ENCODE measurements at places on chromosomes 5 and 9.

GRCh38 chr5:136749016-136749415, 383.7 kb upstream of the TRPC7 start:
- DNase-seq: no peak

DNA sequence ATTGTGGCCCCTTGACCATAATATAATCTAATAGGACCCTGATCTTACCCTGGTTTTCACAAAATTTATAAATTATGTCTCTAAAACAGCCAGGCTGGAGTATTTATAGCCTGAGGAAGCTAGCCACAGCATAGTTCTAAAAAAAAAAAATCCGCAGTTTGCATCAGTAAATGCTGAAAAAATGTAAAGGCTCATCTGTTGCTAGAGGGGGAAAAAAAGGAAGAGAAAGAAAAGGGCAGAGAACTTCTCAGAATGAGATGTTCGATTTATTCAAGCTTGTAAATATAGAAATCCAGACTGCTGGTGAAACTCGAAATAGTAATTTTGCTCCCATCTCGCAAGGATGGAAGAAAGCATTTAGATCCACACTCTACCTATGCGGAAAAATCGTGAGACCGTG, 467.5 kb downstream of the NTRK2 start:
- DNase-seq: no peak

DNA sequence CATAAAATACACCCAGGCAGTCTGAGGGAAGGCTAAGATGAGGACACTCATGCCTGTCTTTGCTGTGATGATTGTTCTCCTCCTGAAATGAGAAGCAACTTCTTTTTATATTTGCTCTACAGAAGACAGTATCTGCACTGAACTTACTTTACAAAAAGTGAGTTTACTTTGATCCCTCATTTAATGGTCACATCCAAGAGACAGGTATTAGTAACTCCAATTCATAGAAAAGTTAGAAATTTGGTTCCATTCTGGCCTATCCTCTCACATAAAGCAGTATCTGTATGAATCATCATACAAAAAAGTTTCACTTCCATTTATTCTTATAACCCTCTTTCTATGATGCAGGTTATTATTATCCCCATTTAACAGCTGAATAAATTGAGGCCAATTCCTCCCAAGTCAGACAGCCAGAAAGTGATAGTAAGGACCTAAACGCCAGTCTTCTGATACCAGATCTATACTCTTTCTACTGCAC, 15.2 kb downstream of the TSTD2 start:
- no peak for DNase-seq

- no peak for DNase-seq
Measured at GRCh38 chr9:136023410-136024225, 62.4 kb upstream of the UBAC1 start.

GRCh38 chr9:37428345-37428744, 5.8 kb downstream of the GRHPR start:
- no peak for DNase-seq

DNA sequence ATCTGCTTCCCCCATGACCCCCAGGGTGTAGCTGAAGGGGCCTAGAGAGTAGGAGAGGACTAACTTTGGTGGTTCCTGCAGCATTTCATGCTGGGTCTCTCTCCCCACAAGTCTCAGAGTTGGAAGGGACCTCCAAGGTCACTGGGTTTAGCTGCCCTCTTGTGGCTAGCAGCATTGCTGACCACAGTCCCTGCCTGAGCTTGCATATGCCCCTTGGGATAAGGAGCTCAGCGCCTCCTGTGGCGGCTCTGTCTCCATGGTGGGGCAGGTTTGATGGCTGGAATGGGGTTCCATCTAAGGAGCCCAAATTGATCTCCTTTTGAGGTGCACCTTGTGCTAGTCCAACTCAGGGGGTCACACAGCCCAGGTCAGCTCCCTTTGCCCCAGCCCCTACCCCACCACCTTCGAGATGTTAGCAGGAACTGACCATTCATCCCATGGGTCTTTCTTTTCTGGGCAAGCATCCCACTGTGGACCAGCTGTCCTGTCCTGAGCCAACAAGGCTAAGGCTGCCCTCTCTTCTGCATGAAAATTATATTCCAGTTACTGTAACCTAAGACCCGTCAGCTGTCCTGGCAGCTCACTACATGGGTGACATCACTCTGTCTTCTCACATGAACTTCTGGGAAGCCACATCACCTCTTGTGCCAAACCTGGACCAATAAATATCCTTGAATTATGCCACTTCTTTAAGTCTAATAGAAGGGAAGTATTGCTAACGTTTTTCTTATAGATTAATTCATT, 196.2 kb downstream of the HSPA4 start:
- DNase-seq: no peak

DNA sequence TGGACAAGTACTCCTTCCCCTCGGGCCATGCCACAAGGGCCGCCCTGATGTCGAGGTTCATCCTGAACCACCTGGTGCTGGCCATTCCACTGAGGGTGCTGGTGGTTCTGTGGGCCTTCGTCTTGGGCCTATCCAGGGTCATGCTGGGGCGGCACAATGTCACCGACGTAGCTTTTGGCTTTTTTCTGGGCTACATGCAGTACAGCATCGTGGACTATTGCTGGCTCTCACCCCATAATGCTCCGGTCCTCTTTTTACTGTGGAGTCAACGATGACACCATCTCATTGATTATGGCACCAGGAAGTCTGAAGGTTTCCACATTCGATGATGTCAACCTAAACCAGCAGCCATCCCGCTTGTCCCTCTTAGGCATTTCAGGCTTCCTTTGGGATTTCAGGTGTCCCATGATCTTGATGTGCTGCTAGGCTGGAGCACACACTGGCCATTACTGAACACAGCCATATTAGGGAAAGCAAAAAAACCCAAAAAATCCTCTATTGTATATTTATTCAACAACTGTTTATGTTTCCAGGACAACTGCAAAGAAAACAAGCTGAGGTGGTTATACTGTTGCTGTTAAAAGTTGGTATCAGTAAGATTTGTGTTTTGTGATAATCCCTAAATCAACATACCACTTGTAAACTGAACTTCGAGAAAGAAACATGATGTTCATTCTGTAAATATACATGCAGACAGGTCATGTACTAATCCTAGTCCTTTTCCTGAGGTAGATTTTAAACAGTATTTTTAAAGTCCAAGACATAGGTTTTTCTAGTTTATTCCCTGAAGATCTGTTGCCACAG, 1.1 kb downstream of the PLPP6 start:
- DNase-seq: no peak

DNA sequence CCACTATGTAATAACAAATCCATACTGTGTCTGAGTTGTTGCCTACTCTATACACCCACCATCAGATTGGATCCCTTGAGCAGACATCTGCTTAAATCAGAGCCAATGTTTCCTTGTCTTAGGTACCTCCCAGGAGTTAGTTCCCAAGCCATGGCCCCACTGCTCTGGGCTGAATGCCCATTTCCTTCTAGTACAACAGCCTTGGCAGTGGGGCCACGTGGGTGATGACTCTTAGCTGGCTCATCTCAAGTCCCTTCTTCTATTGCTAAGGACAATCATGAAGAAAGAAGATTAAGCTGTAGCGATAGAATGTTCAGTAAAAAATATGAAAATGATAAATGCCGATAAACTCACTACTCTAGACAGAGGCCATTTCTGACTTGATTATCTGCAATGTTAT, 16.6 kb downstream of the PTGR1 start:
- DNase-seq: no peak

DNA sequence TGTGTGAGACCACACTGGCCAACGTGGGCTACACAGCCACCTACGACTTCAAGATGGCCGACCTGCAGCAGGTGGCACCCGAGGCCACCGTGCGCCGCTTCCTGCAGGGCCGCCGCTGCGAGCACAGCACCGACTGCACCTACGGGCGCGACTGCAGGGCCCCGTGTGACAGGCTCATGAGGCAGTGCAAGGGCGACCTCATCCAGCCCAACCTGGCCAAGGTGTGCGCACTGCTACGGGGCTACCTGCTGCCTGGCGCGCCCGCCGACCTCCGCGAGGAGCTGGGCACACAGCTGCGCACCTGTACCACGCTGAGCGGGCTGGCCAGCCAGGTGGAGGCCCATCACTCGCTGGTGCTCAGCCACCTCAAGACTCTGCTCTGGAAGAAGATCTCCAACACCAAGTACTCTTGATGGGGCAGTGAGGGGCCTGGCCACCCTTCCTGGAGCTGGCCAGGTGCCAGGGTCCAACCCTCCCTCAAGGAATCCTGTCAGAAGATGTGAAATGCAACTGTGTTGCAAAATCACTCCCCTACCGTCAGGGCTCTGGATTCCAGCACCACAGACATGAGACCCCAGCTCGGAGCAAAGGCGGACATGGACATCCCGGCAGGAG, 11.1 kb downstream of the DIPK1B start:
- no peak for DNase-seq

DNA sequence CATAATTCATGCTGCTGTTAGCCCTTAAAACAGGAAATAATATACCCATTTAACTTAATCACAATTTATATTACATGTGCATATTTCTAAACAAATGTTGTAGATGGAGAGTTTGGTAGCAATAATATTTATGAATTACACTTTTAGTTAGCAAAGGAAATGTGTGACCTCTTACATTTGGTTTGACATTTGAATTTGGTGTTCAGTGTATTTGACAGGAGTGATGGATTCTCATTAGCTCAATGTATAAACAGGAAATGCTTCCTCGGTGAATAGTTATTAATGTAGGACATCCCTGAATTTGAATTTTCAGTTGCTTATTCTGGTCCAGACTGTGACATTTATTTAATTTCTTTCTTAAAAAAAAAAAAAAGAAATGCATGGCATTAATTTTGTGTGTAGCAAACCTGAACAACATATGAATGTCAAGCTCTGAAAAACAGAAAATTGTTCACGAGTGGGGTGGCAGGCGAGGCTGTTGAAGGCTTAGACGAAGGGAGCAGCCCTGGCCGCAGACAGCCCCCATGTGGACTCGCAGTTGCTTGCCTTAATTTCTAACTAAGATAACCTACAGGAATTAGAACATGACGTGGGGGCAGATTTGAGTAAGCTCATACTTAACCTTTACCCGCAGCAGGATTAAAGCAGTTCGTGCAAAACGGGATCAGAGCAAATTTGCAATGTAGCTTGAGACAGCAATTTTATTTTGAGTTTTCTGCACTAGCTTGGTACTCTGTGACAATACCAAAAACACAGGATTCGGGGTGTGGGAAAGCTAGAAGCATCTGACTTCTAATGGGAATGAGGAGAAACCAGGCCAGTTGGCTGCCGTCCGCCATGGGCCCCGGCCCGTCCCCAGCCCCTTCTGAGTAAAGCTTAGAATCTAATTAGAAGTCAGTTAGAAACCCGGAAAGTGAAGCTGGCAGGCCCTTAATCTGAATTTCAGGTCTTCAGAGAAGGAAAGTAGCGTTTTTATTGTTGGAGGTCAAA, 134.3 kb downstream of the MACROH2A1 start:
- DNase-seq: no peak

- DNase-seq: no peak
Measured at GRCh38 chr9:91421971-91422757, 1.5 kb downstream of the NFIL3 start.

GRCh38 chr5:43065387-43065947, 25.3 kb upstream of the ANXA2R start:
- DNase-seq: no peak

DNA sequence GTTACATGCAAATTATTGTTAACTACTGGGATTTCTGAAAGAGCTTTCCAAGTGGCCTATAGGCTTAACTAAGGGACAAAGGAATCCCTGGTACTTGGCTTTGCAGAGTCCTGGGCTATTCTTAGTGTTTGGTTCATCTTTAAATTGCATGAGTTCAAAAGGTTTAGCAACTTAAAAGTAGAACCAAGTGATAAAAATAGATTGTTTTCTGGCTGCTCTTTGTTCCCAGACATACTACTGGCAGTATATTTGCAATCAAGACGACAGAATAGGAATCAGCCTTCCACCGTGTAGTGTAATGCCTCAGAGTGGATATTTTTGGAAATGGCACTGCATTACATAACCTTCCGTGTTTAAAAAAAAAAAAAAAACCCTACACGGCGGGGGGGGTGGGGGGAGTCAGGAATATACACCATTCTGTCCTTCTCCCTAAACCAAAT, 1.0 kb downstream of the NREP start:
- DNase-seq: no peak

DNA sequence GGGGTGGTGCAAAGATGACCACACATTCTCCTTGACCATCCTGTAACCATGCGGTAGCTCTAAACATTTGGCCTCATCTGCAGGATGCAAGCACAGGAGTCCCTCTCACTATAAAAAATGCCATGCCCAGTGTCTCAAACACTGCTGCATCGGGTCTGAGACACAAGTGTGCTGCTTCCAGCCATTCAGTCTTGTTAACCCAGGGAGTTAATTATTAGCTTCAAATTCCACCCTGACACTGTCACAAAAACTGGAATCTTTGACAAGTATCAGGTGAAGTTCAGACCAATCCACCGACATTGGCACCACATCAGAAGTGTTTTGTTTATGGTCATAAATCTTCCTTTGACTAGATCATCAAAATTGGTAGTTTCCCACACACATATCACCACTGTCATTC, 119.1 kb upstream of the RASEF start:
- DNase-seq: no peak

DNA sequence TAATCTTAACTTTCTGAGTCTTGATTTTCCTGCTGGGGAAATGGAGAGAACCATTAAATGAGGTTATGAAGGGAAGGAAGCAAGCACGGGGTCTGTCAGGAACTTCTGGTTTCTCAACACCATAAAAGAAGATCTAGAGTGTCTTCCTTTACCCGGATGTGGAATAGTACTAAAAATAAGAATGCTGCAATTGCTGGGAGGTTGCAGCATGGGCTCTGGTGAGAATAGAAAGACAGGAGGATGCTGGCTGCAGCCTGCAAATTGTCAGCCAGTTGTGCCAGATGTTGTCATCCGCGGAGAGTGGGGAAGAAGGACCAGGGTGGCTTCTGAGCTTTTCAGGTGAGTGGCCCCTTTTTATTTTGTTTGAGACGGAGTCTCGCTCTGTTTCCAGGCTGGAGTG, 69.3 kb upstream of the STC2 start:
- DNase-seq: no peak

DNA sequence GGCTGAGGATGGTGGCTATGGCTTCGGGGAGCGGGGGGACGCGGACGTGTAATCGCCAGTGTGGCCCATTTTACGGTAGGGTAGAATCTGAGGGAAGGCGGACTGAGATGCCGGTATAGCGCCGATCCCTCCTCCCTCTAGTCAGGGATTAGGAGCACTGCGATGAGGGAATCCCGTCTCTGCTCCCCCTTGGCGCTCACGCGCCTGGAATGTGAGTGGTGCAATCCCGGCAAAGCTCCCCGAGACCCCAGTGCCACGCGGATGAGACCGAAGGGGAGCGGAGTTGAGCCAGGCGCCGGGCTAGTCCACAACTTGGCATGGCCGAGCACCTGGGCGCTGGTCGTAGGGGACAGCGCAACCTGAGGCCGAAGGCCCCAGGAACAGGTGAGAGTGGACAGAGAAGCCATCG, 2.2 kb downstream of the NPR3 start:
- no peak for DNase-seq

DNA sequence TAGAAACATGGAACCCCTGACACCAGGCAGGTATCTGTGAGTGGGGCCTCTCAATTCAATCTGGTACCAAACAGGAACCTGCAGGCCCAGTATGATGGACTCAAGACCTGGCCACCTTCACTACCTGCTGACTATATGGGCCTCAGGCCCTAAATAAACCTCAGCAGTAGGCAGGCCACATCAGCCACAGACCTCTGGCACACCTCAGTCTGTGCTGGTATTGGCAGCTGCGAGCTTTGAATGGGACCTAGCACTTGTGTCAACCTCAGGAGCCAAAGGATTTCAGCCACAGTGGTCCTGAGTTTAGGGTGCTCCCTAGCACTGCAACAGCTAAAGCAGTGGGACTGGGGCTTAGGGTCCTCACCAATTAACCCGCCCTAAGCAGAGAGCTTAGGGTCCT, 325.5 kb downstream of the ZNF608 start:
- DNase-seq: no peak
